ENCODE measurements at places on chromosomes 1 and 21. TPM values are rescaled to one million over a fixed set of nuclear protein-coding genes. Genes with fewer than 3 reads are reported as not detected.

- no peak for DNase-seq
These were observed 19.4 kb upstream of the LRRC53 start for GRCh38 chr1:74531796-74532195.

GRCh38 chr1:218521414-218522169 lies 176.5 kb downstream of the TGFB2 start:
- peak; percentile 46 for DNase-seq

DNA sequence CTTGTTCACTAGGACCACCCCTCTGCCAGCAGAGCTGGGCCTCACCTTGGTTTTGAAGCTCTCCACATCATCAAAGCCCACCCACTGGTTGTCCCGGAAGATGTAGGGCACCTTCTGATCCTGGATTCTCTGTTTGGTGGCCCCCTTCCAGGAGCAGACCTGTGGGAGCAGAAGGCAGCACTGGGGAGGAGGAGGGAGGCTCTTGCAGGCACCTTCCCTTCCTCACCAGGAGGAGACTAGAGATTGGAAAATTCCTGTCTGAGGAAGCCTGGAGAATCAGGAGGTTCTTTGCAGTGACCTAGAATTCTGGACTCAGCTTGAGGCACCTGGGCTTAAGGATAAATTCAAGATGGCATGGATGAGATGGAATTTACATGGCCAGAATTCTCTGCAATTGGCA lies 10.3 kb downstream of the CHIT1 start:
- DNase-seq, result no peak

Gene AGMAT
- total RNA-seq, result 12.4 TPM

Gene KRTAP12-2
- total RNA-seq, result not detected

DNA sequence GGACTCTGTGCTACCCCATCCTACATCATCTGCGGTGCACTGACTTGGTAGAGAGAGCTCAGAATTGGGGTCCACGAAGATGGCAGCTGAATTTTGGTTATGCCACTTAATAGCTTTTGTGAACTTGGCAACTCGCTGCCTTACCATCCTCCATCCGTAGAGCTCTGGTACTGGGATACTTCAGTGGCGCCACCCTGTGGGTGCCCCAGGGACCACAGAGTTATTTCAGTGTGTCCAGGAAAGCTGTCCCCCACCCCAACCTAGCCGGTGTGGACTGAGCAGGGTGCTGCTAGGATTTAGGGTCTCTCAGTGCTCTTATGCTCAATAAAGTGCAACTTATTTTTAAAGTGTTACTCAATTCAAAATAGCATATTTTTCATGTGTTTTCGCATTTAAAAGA lies 9.0 kb upstream of the USF1 start:
- no peak for DNase-seq

GRCh38 chr1:45512641-45513054 lies 9.0 kb downstream of the PRDX1 start:
- peak; percentile 77 for DNase-seq

DNA sequence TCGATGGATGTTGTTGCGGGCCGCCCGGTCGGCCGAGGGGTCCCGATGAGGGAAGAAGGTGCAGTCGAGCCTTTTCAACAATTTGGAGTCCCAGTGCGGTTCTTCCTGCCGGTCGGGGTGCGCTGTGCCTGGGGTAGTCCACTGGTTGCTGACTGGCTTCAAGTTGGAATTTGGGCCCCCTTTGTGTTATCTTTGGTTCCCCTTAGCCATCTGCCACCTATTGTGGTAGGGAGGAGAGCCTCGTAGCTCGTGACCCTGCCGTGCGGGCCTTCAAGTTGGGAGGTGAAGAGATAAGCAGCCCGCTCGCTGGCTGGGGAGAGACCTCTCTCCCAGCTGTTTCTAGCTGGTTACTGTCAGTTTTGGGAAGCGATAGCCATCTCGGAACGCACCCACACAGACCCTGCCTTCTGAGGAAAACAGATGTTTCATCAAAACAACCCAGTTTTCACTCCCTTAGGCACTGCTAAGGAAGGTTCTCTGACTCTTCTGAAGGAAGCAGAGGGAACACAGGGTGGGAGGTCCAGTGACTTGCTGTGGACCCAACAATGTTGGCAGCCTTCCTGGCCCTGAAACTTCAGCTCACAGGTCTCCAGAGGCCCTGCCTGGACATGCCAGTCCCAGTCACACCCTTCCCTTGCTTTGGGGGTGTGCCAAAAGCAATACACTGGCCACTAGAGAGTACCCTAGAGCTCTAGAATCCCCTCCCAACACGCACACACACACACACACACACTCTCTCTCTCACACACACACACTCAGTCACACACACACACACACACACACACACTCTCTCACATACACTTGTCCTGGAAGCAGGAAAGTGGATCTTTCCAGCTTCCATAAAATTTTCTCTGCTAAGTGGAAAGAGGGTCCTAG lies 1.0 kb downstream of the BTG2 start:
- peak; percentile 61 for DNase-seq

- no peak for DNase-seq
These were observed 4.1 kb downstream of the CRYZ start for GRCh38 chr1:74728736-74729135.

- no peak for DNase-seq
These were observed 90.0 kb downstream of the ASH1L start for GRCh38 chr1:155472491-155473083.

GRCh38 chr1:205111354-205111753 lies 10.4 kb downstream of the RBBP5 start:
- no peak for DNase-seq

Gene SYT14
- total RNA-seq, result not detected

Gene ASTN1
- total RNA-seq, result not detected
